IMR-90 (cell line): ENCODE measurements at places on chromosomes 4 and X. TPM values are rescaled to one million over a fixed set of nuclear protein-coding genes. Genes with fewer than 3 reads are reported as not detected.

GRCh38 chr4:6041800-6042199, 23.6 kb upstream of the C4orf50 start:
- no peak for DNase-seq

- no peak for DNase-seq
Measured at GRCh38 chrX:915427-916229, 285.0 kb downstream of the SHOX start.

EVC gene
- 15.3 and 16.8 TPM in 2 replicates for total RNA-seq

GRCh38 chrX:84893897-84894296, 109.8 kb upstream of the APOOL start:
- no peak for DNase-seq

GRCh38 chr4:88439161-88439760, 17.7 kb upstream of the HERC5 start:
- DNase-seq = no peak
